Stimulated activated CD8-positive, alpha-beta memory T cell treated with anti-CD3 and anti-CD28 coated beads, Interleukin-7, amount 100 ng/mL, for 1 hour (primary cell): ENCODE measurements at places on chromosomes 5 and 9.

- no peak for DNase-seq
These were observed 97.8 kb downstream of the C9orf152 start for GRCh38 chr9:110110154-110110553.

GRCh38 chr9:15157381-15157780, 149.6 kb downstream of the TTC39B start:
- DNase-seq, result no peak

- DNase-seq, result no peak
These were observed 1.2 kb downstream of the VCAN start for GRCh38 chr5:83472508-83473345.

DNA sequence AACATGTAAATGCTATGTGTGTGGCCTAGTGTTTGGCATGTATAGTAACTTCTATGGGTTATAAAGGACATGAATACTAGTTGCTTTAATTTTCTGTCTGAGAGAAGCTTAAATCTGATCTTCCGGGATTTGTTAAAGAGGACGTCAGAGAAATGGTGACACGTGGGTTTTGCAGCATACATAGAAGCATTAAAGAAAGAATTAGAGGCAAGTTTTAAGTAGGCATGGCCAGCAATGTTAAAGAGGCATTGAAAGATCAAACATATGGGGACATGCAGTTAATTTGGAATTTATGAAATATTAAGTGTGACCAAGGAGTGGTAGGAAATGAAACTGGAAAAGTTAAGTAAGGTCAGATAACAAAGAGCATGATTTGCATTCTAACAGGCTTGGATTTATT, 311.4 kb upstream of the RIOK2 start:
- DNase-seq, result no peak

GRCh38 chr9:14437354-14438231, 123.7 kb upstream of the NFIB start:
- no peak for DNase-seq

- no peak for DNase-seq
These were observed 131.3 kb downstream of the PDZD2 start for GRCh38 chr5:31770132-31770720.

GRCh38 chr9:95055334-95055850, 262.1 kb downstream of the FANCC start:
- no peak for DNase-seq

- DNase-seq, result no peak
These were observed at the start of gene DIPK1B for GRCh38 chr9:136711751-136712689. DIPK1B (plus strand) TSS chr9:136712572; CDS start chr9:136712666, 94 bp downstream.

DNA sequence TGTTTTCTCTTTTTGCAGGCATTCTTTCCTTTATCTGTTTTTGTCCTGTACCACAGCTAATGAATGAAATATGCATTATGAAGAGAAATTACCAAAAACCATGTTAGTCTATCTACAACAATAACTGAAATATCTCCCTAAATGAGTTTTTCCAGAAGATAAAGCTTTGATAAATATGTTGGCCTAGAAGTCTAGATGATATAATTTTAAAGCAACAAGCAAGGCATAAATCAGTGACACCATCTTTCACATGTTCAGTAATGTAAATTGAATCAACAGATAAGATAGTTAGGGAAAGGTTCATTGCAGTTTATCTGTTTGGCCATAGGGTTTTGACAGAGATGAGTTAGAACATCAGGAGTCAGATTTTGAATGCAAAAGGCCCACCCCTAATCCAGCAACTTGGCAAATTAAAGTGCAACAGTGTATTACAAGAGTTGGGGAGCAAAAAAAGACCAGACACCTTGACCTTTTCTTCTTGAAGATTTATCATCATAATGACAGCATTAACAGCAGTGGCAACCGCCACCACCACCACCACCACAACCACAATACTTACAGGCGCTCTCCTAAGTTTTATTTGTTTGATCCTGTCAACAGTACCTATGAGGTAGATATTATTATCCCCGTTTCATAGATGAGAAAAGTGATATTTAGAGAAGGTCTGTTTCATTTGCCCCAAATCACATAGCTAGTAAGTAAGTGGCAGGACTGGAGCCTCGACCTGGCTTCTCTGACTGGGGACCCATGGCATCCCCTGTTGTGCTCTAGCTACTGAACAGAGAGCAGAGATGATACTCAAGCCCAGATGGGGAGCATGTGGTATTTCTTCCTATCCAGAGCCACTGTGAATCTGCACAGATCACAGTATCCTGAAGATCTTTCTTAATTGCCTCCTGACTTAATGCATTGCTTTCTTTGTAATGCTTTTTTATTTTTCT, 122.8 kb upstream of the DHFR start:
- DNase-seq, result no peak

DNA sequence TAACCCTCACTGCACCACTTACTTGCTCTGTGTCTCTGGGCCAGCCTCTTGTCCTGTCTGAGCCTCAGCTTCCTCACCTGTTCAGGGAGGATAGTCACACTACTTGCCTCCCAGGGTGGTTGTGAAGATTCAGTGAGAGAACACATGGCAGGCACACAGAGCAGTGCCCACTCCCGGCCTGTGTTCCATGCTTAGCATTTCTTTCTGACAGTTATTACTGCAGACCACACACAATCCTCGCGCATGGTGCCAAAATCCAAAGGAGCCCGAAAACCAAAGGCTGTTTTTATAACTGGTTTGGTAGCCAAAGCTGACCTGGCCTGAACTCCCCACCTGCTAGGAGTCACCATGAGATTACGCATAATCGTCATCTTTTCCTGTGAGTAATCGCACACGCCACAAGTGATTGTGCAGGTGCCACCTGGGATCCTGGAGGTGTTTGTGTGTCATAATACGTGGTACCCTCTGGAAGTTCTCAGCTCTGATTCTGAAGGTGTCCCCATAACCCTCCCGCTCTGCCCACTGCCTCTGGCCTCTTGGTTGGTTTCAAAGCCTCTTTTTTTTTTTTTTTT, 84.6 kb upstream of the FBXW11 start:
- DNase-seq, result no peak

- no peak for DNase-seq
These were observed 2042.6 kb upstream of the CDH6 start for GRCh38 chr5:29150840-29151239.

DNA sequence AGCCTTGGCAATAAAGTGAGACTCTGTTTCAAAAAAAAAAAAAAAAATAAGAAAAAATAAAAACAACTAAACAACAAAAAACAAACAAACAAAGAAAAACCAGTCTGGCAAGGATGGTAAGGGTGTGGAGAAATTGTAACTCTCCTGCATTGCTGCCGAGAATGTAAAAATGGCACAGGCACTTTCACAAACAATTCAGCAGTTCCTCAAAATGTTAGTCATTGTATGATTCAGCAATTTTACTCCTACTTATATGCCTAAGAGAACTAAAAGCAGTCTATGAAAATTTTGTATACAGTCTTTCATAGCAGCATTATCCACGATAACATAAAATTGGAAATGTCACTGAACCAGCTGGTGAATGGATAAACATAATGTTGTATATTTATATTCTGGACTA, 280.4 kb downstream of the CDH9 start:
- no peak for DNase-seq

DNA sequence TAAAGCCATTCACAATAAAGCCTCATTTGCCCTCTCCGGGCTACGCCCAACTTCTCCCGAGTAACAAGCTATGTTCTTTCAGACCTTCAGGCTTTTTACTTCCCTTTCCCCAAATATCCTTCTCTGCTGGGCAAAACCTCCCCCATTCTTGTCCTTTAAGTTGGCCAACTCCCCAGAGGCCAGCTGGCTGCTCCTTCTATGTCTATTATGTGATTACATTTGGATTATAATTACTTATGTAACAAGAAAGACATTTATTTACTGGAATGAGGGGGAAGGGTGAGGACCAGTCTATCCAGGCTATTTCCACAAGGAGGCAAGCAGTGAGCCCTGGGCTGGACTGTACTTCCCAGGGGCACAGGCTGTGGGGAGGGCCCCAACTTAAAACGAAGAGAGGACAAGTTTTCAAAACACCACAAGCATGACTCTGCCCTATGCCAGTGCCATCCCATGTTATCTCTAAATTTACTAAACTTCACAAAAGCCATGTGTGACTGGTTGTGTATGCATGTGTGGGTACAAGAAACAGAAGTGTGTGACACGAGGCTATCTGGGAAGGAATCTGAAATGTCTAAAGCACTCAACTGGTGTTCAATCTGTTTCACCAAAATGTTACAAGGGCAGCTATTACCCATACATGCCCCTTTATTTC, 84.5 kb downstream of the GNAQ start:
- no peak for DNase-seq

GRCh38 chr5:152400846-152401245, 4.2 kb downstream of the NMUR2 start:
- DNase-seq, result no peak

- DNase-seq, result no peak
These were observed 1.6 kb upstream of the PCDHGA11 start for GRCh38 chr5:141419074-141419880.

- DNase-seq, result no peak
These were observed 306.9 kb upstream of the EFNA5 start for GRCh38 chr5:107977550-107978071.

GRCh38 chr9:15272377-15272928, 34.6 kb downstream of the TTC39B start:
- DNase-seq, result no peak

- no peak for DNase-seq
These were observed 40.3 kb downstream of the RGMB start for GRCh38 chr5:98813755-98814154.

DNA sequence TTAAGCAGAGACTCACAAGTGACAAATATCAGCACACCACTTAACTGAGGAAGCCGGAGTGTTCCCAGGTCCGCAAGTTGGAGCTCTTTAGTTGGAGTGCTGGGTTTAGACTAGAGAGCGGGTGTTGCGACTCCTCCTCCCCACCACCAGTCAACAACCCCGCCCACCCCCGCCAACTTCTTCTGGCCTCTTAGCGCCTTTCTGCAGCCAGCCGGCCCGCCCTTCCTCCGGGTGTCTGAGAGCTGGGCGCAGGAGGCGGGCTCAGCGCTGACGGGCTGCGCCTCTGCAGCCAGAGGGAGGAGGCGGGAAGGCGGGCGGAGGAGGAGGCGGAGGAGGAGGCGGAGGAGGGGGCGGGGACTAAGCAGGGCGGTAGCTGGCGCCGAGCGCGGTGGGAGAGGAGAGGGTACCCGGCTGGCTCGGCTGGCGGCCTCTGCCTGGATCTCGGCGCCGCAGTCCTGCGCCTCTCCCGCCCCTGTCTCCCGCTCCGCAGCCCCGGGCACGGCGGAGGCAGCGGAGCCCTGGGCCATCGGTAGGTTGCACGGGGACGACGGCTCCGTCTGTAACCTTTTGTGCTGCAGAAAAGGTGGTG, at the start of gene MACIR:
TSS of gene MACIR (plus strand) at position 396 of the 589 bp plus-strand sequence. CDS start 17,157 bp downstream, outside the sequence.
- peak; percentile 88 for DNase-seq

GRCh38 chr5:61215996-61216395, 53.7 kb upstream of the SMIM15 start:
- no peak for DNase-seq

DNA sequence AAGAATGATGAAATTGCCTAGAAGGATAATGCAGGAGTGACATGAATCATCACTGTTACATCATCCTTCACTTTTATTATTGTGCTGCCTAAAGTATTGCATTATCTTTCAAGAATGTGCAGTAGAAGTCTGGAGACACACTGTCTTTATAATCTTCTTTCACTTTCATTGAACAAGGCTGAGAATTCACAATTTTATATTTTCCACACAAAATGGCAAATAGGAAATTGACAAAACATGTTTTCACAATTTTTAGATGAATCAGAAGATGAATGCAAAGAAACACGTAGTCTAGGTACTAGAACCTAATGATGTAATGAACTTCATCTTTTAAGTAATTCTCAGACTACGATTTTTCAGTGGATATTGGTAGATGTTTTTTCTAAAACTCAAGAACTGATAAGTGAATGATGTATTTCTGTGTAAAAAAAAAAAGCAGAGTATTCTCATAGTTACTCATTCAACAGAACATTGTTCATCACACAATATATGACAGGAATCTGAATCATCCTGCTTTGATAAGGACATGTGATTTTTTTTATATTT, 131.5 kb upstream of the GRHPR start:
- DNase-seq, result no peak

- DNase-seq, result peak; percentile 74
These were observed at the start of gene QSOX2 for GRCh38 chr9:136245219-136246150. QSOX2 (minus strand) TSS chr9:136245812; CDS start chr9:136245803, 9 bp downstream.

DNA sequence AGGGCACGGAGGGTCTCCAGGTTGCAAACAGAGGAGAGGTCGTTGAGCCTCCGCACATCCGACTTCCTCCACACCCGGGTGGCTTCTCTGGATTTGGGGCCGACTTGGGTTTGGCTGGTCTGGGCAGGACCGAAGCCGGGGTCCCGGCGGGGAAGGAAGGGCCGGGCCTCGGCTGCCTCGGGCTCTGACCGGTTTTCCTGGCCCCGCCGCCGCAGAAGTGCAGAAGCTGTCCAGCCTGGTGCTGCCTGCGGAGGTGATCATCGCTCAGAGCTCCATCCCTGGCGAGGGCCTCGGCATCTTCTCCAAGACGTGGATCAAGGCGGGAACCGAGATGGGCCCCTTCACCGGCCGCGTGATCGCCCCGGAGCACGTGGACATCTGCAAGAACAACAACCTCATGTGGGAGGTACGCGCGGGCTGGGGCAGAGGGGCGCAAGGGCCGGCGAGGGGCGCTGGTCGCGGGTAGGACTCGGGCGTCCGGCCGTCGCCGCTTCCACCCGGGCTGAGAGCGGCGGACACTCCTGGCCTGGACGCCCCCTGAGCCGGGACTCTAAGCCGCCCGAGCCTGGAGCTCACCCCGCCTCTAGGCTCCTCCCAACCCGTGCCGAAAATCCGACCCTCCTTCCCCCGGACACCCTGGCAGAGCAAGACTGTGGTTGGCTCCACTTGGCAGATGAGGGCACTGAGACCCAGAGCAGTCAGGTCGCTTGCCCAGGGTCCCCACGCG, 2.2 kb downstream of the PRDM12 start:
- no peak for DNase-seq

DNA sequence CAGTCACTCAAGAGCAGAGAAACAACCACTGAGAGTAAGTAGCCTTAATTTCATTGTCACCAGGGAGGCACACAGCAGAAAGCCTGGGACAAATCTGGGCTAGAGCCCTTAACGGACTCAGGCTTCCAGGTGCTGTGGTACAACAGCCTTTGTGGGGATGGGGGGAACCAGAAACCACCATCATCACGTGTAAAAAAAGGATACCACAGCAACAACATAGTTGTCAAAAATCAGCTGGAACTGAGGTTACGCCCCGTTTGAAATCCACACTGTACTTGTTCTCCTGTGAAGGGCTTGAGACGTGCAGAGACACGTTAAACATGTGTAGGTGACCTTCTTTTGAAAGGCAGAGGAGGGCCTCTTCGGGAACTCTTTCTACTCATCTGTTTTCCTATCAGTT, 16.6 kb upstream of the PLPP1 start:
- DNase-seq, result no peak

GRCh38 chr5:78527054-78527859, 121.3 kb downstream of the LHFPL2 start:
- DNase-seq, result no peak

DNA sequence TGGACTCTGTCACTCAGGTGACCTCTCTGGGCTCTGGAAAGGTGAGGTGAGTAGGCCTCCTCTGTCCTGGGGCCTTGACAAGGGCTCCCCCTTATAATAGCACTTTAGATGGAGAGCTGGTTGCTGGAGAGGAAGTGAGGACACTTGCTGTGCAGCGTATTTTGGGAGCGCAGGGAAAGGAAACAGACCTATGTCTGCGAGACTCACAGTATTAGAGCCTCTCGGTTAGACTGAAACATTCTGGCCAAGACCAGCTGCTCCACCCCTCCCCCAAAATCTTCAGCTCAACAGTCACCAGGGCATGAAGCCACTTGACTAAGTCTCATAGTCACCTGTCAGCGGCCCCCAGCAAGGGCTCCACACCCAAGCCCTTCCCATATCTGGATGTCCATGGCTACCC, 213.6 kb downstream of the AGTPBP1 start:
- no peak for DNase-seq

GRCh38 chr9:136858844-136859757, 7.0 kb downstream of the MAMDC4 start:
- no peak for DNase-seq
